ENCODE measurements at places on chromosomes 1 and 21.

- no peak for DNase-seq
Measured at GRCh38 chr1:220703305-220703704, 13.1 kb downstream of the C1orf115 start.

DNA sequence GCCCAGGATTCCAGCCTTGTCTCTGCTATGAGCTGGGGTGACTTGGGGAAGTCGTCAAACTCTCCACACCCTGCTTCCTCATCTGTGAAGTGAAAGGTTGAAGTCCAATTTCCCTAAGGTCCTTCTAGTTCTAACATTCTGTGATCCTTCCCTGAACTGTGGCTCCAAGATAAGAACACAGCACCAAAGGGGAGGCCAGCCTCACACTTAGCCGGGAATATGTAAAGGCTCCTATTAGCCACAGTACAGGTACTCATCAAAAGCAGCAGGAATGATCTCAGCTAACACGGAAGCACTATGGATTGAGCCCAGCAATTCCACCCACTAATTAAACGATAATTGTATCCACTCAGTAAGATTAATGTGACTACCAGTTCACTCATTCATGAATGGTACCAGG is 4.0 kb downstream of the SLC30A10 start:
- no peak for DNase-seq

GRCh38 chr1:55640708-55641473 is 425.7 kb upstream of the USP24 start:
- peak; percentile 37 for DNase-seq

DNA sequence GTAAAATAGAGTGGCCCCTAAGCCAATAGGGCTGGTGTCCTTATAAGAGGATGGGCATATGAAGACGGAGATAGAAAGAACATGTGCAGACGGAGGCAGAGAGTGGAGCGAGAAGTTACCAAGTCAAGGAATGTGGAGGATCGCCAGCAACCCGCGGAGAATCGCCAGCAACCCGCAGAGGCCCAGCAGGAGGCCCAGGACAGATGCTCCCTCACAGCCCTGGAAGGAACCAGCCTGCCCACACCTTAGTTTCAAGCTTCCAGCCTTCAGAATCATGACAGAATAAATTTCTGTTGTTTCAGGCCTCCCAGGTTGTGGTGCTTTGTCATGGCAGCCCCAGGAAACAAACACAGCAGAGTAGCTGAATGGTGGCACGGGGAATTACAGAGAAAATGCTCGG is 9.6 kb downstream of the CLDN14 start:
- DNase-seq = no peak

- DNase-seq = peak; percentile 79
Measured at GRCh38 chr1:23394181-23394580, 24.5 kb upstream of the ZNF436 start.

DNA sequence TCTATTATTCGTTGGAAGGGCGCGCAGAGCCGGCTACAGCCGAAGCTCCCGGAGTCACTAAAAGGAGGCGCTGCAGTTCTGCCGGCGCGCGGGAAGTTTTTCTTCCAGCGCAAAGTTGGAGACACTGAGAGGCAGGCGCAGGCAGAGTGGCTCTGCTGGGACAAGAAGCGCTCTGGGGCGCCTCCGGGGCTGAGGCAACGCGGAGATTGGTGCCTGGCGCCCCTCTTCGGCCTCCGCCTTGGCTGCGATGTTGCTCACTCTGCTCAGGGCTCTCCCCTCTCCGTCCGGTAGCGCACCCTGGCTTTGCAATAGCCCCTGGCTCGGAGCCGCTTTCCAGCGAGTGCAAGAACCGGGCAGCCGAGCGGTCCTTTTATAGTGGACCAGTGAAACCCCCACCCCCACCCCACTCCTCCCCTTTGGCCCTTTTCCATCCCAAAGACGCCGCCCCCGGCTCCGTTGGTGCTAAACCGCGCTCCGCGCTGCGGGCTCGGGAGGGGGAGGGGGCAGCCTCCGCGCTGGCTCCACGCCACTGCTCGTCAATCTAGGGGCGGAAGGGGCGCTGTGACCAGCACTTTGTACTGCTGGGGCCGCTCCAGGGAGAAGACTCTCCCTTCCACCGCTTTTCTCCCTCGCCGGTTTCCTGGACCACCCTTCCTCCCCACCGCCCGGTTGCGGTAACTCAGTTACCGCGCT is at the start of gene ADAMTS1:
ADAMTS1 (minus strand) TSS at position 344 of the 693 bp plus-strand sequence. CDS start 455 bp downstream, outside the sequence.
- DNase-seq = no peak

DNA sequence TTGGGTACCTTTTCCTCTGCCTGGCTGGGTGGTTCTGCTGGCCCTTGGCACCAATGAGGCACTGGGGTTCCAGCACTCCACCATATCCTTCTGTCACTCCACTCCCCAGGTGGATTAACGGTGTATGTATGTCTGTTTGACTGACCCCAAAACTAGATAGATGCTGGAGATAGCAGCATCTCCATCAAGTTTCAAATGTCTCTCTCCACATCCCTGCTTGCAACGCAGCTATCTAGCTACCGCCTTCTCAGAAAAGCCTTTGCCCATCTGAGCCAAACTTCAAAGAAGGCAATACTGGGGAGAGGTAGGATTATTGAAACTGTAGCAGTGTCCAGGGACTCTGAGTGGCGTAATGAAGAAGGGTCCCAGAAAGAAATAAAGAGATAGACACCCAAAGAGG is 64.0 kb downstream of the RHBG start:
- DNase-seq = no peak

- DNase-seq = peak; percentile 51
Measured at GRCh38 chr1:159071970-159072582, 4.5 kb downstream of the AIM2 start.

DNA sequence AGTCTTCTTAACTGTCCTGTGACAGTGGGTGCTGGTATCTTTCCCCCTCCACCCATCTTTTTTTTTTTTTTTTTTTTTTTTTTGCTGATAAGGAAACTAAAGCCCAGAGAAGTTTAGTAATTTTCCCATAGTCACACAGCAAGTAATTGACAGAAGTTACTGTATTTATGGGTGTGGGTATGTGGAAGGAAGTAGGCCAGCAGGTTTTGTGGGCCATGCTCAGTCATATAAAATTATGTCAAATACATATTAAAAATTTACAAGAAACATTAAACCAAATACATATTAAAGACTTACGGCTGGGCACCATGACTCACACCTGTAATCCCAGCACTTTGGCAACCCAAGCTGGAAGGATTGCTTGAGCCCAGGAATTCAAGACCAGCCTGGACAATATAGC is 51.5 kb downstream of the KAZN start:
- no peak for DNase-seq

DNA sequence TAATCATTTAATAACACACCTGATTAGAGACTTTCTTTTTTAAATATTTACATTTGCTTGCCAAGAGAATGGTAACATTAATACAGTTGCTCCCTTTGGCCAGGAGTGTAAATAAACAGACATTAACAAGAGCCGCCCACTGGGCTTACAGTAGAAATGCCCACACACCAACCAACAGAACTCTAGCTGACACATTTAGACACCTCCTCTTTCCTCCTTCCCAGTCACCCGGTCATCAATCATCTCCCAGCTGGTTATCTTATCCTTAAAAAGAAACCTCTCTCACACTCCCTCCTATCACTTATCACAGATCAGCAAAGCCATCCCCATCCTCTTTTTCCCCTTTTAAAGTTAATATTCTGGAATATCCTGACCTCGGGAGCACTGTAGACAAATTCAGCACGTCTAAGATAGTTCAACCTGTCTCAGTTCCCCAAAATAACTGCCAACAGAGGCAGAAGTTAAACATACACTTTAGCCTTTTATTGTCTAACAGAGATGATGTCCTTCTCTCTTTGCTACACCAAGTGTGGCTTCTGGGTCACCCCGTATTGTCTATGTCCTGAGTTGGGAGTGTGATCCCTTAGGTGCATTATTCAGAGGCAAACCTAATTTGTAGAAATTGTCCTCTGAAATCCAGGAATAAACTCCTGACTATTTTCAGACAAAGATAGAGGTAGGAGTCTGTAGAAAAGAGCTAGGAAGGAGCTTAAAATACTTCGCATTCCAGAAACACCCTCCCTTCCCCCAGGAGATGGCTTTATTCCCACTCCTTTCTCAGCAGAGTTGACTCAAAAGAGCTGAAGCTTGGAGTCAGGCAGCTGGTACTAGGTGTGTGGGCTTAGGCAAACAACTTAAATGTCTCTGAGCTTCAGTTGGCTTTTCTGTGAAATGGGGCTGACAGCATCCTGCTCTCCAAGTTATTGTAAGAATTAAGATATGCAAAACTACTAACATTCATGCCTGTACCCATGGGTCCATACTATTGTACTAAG is 8.8 kb downstream of the MYCL start:
- no peak for DNase-seq

DNA sequence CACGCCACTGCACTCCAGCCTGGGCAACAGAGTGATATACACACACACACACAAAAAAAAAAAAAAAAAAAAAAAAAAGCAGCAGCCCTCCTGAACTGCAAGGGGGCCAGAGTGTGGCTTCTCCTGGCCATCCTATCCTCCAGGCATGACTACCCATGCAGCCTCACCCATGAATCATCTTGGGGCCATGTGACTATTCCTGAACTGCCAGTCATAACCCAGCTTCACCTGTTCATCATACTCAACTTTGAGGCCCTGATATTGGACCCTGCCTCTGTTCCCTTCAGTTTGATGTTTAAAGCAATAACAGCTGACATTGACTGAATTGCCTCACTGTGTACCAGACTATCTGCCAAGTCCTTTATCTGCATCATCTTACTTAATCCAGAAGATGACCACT is 2.8 kb upstream of the HPCAL4 start:
- no peak for DNase-seq

DNA sequence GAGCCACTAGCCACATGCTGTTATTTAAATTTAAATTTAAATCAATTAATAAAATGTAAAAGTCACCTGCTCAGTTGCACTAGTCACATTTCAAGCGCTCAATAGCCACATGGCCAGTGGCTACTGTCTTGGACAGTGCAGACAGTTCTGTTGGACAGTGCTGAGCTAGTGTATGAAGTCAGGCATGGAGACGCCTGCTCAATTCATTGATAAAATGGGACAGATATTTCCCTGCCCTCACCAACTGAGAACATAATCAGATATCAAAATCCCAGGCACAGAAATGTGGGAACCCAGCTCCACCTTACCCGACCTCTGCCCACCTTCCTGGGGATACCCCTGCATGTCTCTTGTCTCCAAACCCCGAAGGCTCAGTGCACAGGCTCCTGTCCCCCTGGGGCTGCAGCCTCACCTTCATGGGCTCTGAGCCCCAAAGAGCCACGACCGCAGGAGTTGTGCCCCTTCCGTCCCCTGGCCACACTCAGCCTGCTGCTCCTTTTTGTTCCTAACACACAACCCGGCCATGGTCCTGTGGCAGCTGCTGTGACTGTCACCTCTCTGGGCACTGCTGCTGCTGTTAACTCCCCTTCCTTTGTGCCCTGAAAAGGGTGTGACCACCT is 63.5 kb downstream of the TCP10L start:
- DNase-seq = no peak

GRCh38 chr1:160830321-160831153 is 32.1 kb downstream of the CD244 start:
- DNase-seq = no peak

GRCh38 chr1:150233359-150234308 is 2.3 kb downstream of the ANP32E start:
- DNase-seq = no peak

- no peak for DNase-seq
Measured at GRCh38 chr1:44321466-44321865, 33.6 kb downstream of the ERI3 start.

DNA sequence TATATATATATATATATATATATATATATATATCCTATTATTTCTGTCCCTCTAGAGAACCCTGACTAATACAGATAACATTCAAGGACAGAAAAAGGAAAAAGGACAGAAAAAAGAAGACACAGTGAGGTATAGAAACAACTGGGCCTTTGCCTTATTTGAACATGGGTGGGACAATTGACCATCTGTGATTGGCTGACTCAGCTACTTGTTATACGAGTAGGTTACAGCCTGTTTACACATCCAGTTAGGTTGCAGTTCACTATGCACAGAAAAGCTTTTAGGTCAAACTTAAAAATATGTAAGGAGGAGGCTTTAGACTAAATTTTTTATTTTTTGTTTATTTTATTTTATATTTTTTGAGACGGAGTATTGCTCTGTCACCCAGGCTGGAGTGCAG is 39.8 kb upstream of the RGS8 start:
- DNase-seq = no peak

DNA sequence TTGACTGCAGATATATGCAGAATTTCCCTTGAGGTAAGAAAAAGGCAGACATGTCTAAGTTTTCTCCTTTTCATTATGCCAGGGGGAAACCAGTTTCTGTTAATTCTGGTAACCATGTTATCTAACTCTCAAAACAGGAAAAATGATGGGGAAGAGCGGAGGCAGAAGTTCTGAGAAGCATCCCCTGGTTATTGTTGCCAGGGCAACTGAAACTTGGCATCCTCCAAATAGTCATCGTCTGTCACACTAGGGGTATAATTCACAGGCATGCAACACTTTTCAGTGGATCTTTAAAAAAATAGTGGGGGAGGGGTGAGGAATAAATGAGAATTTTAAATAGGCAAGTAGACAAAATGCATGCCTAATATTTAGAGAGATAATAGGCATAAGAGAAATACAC is 715.3 kb upstream of the CXADR start:
- DNase-seq = no peak

DNA sequence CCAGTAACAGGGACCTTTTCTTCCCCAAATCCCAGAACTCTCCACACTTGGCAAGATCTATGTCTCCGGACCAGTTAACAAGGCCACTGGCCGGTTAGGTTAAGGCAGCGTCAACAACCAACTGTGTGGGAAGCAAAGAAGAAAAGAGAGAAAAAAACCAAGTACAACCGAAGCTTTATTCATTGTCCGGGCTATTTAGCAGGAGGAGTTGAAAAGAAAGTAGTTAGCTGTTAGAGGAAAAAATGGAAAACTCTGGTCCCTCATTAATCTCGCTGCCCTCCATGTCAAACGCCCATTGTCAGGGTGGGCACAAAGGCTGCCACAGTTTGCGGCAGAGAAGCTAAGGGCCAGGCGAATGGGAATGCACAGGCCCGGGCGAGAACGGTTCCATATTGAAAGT is 49.3 kb upstream of the GRIK3 start:
- no peak for DNase-seq

- no peak for DNase-seq
Measured at GRCh38 chr1:168321945-168322344, 41.3 kb downstream of the TBX19 start.

DNA sequence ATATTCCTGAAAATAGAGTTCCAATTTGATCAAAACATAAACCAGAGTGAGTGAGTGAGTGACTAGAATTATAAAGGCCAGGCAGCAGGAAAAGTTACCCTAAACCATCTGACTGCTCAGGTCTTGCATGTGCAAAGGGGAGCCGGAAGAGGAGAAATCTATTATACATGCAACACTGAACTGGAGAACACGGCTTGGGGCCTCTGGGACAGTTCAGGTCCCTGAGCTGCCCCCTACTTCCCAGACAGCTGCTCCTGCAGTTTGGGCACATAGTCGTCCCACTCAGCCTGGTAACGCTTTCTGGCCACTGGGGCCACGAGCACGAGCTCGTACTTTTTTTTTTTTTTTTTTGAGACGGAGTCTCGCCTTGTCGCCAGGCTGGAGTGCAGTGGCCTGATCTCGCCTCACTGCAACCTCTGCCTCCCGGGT is 40.1 kb downstream of the PTPRC start:
- no peak for DNase-seq
